ENCODE measurements at places on chromosomes 4 and X.
A peak's percentile ranks its signal among the peaks of the same experiment; 100 is the strongest.

DNA sequence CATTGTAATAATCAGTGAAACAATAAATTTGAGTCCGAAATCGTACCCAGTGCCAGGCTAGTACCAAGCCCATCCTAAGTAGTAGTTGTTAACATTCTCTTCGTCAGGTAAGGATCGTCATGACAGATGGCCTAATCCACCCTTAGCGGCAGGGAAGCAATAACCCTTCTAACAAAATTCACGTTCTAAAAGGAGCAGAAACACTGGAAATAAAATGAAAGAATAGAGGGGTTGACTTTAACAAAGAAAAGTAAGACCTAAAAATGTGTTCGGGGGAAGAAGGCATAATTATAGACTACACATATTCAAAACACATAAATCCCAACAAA lies 142.7 kb downstream of the CPEB2 start:
- DNase-seq: no peak

DNA sequence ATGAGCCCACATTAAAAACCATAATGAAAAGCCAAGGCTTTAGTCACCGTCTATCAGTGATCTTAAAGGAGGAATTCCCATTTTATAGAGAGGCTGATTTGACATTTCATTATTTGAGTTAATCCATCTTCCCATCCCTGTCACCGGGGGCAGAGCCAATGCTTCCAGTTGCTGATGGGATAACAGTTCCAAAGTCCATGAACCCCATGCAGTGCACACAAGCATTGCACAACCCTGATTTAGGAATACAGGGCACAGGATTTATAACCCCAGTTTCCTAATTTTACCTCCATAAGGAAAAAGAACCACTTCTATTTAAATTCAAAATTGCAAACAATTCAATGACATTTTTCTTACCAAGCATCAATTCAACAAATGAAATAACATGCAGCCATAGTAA lies 36.5 kb downstream of the MAOB start:
- DNase-seq: no peak

- DNase-seq: no peak
Measured at GRCh38 chr4:78706302-78706701, 69.8 kb upstream of the BMP2K start.

DNA sequence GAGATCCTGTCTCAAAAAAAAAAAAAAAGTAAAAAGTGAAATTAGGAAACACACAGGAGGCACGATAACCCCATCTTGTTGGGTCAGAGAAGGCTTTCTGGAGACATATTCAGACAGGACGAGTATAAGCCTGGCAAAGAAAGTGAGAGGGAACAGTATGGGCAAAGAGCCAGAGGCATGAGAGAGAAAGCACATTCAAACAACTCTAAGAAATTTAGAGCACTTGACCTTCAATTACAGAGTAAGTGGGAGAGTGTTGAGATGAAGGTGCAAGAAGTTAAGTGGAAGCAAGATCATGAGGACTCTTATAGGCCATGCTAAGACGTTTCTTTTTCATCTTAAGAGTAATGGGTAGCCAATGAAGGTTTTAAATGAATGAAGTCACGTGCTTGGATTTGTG lies 70.4 kb downstream of the ELOVL6 start:
- no peak for DNase-seq

DNA sequence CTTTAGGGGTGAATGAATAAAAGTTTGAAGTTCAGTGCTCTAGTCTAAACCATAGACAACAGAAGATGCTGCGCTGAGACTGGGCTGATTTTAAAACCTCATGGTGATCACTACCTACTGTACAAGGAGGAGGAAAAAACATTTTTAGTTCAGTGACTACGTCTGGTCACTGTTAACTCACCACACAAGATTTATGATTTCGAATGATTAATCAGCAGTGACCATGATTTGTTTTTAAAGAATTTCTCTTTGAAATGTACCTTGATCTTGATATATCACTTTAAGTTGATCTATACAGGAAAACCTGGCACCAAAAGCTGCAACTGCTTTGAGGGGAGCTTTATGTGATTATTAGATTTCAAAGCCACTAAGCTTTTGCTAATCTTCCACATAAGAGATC lies 286.3 kb downstream of the PDGFC start:
- DNase-seq: no peak

DNA sequence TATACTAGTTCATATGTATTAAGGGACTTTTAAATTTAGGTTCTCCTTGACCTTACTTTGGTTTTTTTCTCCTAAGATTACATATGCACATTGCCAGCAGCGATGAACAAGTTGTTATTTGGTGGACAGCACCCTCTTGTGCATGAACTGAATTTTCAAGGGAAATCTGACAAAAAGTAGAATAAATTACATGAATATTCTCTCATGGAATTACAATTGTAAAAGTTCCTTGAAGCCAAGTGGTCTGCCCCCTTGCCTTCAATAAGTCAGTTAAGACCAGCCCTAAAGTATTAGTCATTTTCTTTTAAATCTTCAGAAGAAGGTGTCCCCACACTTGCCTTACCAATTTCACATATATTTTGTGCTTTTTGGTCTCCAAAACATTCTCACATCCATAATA lies 30.7 kb upstream of the SMARCA5 start:
- DNase-seq: no peak

GRCh38 chr4:16627999-16628398 lies 270.4 kb downstream of the LDB2 start:
- no peak for DNase-seq

GRCh38 chr4:184437565-184438265 lies 36.6 kb downstream of the IRF2 start:
- no peak for DNase-seq

DNA sequence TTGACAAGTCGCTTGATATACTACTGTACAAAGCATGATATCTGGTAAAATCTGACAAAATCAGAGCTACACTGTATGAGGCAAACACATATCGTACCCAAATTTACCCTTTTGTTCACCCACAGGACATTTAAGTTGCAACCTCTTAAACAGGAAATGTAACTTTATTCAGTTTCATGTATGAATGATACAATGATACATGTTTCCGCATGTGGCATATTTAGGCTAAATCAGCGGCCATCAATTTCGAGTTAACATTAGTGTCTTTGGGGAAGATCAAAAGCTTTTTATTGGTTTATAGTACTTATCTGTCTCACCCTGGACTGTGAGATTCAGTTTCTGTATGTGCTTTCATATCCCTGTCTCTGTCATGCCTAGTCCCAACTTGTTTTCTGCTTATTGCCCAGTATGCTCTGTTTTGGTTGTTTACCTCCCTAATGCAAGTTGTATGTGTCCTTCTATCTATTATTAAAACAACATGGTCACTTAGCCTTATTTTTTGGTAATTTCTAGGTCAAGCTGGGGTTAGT lies 97.3 kb upstream of the HPRT1 start:
- no peak for DNase-seq

DNA sequence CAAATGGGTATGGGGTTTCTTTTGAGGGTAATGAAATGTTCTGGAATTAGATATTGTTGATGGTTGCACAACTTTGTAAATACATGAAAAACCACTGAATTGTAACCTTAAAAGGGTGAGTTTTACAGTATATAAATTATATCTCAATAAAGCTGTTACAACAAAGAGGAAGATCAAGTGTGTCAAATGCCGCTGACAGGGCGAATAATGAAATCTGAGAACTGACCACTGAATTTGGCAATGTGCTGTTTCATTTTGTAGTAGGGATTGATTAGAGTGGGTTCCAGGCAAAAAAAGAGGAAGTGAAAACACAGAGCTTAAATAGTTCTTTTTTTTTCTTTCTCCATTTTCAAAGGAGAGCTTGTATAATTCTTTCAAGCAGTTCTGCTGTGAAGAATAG lies 161.1 kb upstream of the NAP1L5 start:
- no peak for DNase-seq

GRCh38 chr4:66465111-66465510 lies 794.8 kb upstream of the EPHA5 start:
- no peak for DNase-seq

DNA sequence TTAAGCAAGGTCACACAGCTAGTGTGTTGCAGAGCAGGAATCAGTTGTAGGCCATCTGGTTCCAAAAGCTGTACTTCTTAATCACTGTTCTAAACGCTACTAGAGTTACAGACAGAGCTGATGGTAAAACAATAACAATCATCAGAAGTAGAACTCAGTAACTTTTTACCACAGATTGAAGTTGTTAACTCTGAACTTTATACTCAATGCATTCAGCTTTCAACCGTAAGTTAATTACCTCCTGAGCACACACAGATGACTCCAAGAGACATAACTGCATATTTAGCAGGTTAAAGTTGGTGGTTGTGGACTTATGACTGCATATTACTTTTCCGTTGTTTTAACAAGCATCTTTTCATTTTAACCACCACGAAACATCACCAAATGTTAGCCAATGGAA lies 127.3 kb downstream of the PRSS12 start:
- no peak for DNase-seq

DNA sequence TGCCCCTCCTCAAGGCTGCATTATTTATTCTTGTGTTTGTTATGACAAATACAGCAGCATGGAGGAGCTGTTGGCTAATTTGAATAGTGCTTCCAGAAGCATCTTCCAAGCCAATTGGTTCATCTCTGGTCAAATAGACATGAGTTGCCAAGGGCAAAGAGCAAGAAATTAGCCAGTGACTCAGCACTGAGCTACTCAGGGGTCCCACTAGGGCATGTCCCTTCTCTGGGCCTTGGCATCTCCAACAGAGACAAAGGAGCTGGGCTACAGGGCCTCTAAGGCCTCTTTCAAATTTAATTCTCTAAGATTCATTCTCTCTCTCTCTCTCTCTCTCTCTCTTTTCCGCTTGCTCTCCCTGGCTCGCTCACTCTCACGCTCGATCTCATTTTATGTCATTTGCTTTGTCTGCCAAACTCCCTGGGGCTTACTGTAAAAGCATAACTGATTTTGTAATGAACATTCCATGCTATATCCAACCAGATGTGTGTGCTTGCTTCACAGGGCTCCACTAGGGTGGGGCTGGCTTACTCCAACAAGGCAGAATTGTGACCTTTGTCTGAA lies 86.7 kb upstream of the MAGEA4 start:
- no peak for DNase-seq

- no peak for DNase-seq
Measured at GRCh38 chr4:8307121-8307520, 37.6 kb downstream of the HTRA3 start.

- DNase-seq: no peak
Measured at GRCh38 chr4:8577972-8578371, 2.2 kb upstream of the GPR78 start.

GRCh38 chr4:183200453-183200852 lies 101.4 kb downstream of the WWC2 start:
- no peak for DNase-seq

GRCh38 chrX:154802947-154803346 lies 2.3 kb downstream of the MPP1 start:
- no peak for DNase-seq

DNA sequence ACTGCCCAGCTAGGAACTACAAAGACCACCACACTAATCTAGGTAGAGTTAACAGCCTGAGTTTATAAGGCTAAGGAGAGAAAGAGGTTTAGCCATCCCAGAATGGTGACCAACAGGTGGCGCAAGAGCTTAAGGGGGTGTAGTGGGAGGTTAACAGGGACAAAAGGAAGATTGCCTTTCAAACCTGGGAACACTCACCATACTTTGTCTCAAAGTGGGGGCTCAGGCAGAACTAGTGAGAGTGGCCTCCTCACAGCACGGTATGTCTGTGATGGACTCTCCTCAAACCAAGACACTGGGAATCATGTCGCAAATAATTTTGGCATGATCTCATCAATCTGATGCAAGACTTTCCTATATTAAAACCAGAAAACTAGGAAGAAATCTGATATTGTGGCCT lies 23.4 kb downstream of the CCNI start:
- DNase-seq: peak; percentile 40

GRCh38 chr4:145876531-145877180 lies 62.0 kb downstream of the ZNF827 start:
- DNase-seq: no peak

GRCh38 chr4:146285037-146285436 lies 70.7 kb downstream of the REELD1 start:
- DNase-seq: no peak

DNA sequence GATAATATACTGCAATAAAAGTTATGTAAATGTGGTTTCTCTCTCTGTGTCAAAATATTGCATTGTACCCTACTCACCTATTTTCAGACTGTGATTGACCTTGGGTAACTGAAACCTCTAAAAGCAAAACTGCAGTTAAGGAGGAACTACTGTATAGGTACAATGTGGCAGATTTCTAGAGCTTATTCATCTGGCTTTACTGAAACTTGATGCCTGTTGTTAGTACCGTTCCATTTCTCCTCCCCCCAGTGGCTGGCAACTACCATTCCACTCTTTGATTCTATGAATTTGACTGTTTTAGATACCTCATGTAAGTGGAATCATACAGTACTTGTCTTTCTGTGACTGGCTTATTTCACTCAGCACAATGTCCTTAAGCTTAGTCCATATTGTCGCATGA lies 61.9 kb downstream of the HOPX start:
- DNase-seq: no peak

GRCh38 chrX:13506574-13506973 lies 62.8 kb upstream of the EGFL6 start:
- peak; percentile 10 for DNase-seq

DNA sequence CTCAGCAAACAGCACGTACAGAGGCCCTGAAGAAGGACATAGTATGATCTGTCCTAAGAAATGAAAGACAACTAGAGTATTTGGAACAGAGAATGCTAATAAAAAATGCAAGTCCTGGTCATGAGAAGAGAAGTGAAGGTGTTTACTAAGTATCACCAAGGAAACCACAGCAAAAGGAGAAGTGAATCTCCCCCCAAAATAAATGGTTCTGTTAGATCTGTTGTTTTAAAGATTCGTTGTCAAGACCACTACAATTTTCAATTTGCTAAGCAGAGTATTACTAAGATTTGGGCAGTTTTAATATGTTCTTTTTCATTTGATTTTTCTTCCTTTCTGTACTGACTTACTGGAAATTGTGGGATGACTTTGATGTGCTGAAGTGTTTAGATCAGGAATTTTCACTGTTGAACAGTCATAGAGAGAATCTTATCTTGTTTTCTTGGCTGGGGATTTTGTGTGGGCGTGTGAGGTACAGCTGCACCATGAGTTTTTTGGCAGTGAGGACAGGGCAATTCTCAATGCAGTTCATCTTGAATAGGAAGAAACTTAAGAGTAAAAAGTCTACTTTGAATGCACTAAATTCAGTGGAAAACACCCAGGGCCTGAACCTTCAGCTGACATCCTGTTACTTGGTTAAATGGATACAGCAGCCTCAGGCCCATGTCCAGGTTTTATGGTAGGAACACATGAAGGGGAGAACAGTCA lies 132.2 kb downstream of the STIM2 start:
- DNase-seq: no peak

DNA sequence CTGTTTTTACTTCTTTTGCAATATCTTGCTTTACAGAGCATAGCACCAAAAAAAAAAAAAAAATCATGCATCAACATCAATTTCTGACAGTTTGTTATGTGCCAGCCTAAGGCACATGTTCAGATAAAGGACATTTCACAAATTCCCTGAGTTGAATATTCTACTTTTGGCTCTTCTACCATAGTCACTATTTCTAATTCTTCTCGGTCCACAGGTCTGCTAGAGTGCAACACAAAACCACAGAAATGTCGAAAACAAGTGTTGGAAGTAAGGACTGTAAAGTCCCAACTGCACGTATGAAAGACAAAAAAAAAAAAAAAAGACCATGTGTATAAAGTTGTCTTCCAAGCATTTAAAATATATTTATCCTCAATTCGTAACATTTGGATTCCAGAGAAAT lies 494.2 kb upstream of the INTU start:
- DNase-seq: no peak

GRCh38 chr4:92270908-92271307 lies 32.9 kb upstream of the GRID2 start:
- no peak for DNase-seq
